ENCODE measurements at places on chromosomes 1 and 21.

GRCh38 chr1:52032785-52033131 lies 852 bp downstream of the KTI12 start:
- peak; percentile 63 for DNase-seq

DNA sequence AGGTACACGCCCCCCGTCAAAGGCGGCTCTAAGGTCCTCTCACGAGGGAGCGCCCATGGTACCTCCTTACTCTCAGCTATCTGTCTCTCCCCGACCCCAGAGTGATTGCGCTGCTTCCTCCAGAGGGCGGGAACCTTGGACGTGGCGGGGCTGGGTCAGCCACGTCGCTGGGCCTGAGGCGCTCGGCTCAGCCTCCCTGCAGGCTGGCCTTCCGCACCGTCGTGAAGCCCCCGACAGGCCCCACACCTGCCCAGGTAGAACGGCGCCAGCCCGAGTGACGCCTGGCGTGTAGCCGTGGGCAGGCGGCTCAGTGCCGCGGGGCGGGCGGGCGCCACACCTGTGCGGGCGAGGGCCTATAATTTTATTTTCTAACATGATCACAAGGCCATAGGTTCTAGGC lies 122.2 kb upstream of the BEND5 start:
- no peak for DNase-seq

GRCh38 chr1:14103878-14104430 lies 404.0 kb downstream of the PRDM2 start:
- DNase-seq, result no peak

DNA sequence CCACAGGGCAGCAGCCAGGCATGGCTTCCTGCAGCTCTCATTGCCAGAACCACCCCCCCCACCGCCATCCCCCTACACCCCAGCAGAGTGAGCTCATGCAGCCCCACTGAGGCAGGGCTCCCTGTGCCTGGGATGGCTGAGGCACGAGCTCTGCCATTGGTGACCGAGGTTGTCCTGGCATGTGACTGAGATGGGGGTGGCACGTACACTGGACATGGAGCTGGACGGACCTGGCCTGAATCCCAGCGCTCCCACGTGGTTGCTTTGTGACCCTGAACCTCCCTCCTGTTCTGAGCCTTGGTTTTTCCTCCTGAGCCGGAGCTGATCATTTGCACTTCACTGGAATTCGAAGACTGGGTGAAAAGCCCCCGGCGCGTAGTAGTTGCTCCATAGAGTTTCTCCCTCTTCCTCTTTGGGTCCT lies 28.3 kb downstream of the ALPL start:
- DNase-seq, result no peak

- DNase-seq, result no peak
Measured at GRCh38 chr21:33668180-33668579, 25.9 kb downstream of the ITSN1 start.

Measured in fibroblast of pulmonary artery (primary cell).